Astrocyte (in vitro differentiated cells and primary cell): ENCODE measurements at places on chromosomes 7 and 10.

DNA sequence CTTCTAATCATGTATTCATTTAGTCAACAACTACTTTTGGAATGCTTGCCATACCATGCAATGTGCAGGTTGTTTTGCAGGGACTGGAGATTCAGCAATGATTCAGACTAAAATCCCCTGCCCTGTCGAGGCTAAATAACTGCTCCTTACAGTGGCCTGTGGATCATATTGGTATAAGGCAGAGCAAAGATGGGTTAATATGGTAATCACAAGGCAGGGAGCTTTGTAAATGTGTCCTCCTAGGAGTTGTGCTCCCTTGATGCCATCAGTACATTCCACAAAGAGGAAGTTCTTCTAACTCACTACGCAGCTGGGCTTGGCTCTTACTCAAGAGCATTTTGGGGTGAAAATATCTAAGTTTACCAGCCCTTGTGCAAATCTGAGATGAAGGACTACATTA is 614 bp upstream of the IFIT2 start:
- peak; percentile 30 for DNase-seq

DNA sequence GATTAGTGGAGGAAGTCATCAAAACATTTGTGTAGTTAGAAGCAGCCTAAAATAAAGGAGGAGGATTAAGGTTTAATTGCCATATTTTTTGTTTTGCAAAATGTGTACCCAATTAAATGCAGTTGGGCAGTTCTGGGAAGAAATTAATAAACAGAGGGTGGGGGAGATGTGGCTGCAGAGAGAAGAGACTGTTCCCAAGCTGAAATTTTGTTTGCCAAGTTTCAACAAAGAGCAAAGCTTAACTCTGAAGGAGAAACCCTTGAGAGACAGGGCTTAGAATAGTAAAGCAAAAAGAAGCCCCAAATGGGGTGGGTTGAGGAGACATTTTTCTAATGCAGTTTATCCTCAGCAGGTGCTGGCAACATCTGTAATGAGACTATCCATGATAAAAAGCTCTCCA is 298.0 kb upstream of the NRP1 start:
- DNase-seq: no peak

DNA sequence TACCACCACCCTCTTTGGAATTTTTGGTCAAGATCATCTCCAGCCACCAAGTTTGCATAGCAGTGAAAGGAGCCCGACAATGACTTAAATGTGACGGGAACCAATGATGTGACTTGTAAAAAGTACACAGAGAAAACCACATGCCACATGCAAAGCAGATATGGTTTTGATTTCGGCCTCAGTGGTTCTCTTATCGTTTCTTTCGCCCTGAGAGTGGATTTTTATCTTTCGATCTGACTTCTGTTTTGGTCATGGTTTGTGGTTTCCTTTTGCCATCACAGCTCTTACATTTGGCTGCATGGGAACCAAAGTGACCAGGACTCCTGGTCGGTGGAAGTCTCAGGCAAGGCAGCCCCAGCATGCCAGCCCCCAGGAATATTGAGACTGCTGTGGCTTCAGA is 31.5 kb downstream of the TCF7L2 start:
- DNase-seq: peak; percentile 70

GRCh38 chr10:112784022-112784461 is 166.0 kb upstream of the TCF7L2 start:
- DNase-seq: no peak

- DNase-seq: no peak
Observed at GRCh38 chr7:96276019-96276418, 45.9 kb downstream of the SLC25A13 start.

DNA sequence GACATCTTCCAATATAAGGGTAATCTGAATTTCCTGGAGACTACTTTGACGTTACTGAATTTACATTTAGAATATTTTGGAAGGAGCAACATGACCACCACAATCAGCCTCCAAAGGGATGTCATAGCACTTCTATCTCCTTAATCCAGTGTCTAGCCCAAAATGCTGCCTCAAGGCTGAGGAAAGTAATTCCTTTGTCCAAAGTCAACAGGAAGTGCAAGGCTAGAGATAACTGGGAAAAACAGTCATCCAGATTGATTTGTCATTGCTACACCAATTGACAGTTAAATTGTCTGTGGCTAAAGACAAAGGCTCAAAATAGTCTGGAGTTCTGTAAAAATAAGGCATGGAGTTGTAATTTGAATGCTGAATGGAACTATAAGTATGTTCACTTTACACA is 3.9 kb upstream of the TFPI2 start:
- DNase-seq: peak; percentile 27

DNA sequence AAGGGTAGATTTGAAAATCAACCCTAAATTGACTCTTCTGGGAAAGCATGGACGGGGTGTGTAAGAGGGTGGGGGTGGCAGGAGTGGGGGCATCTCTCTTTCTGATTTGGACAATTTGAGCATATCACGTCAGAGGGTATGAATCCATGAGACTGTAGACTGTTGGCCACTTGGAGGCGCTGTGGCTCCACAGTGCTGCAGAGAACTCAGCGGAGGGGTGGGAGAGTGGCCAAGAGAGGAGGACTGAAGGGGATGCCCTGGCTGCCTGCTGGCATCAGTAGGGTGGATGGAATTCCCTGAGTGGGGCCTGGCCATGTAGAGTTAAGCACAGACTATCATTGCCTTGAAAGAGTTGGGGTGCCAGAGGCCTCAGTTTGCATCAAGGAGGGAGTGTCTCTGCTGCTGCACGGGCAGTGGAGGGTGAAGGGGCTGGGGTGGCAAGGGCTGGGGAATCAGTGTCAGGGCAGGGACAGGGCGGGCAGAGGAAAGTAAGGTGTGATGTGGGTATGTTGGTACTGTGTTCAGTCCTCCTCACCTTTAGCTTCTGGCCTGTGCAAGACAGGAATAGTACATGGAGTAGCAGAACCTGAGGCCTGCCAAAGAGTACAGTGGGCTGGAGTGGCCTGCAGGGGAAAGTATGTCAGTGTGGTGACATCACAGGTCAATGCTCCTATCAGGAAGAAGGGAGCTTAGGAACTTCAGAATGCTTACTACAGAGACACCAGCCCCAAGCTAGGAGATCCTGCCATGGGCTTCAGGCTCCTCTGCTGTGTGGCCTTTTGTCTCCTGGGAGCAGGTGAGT is 133.5 kb upstream of the PRSS58 start:
- no peak for DNase-seq
